ENCODE measurements at places on chromosomes 5 and 9.

GRCh38 chr9:89478821-89479668 is 18.9 kb downstream of the SEMA4D start:
- H3K4me1 ChIP-seq = peaks cover 34% of the 10 kb centered on the region
- H3K27me3 ChIP-seq = peaks cover 6% of the 10 kb centered on the region
- H3K27ac ChIP-seq = no peak overlapping the region
- peak overlapping the region; percentile 25 for H3K4me3 ChIP-seq

GRCh38 chr9:136342181-136343120 is 15.1 kb downstream of the GPSM1 start:
- H3K27ac ChIP-seq = no peak overlapping the region
- H3K4me3 ChIP-seq = peak overlapping the region; percentile 62
- DNase-seq = peak; percentile 87
- no peaks in the 10 kb centered on the region for H3K36me3 ChIP-seq
- no peaks in the 10 kb centered on the region for H3K4me1 ChIP-seq

GRCh38 chr9:119709431-119709830 is 340.2 kb upstream of the BRINP1 start:
- no peak overlapping the region for H3K4me3 ChIP-seq
- no peaks in the 10 kb centered on the region for H3K27me3 ChIP-seq
- no peak overlapping the region for H3K27ac ChIP-seq
- no peaks in the 10 kb centered on the region for H3K4me1 ChIP-seq

DNA sequence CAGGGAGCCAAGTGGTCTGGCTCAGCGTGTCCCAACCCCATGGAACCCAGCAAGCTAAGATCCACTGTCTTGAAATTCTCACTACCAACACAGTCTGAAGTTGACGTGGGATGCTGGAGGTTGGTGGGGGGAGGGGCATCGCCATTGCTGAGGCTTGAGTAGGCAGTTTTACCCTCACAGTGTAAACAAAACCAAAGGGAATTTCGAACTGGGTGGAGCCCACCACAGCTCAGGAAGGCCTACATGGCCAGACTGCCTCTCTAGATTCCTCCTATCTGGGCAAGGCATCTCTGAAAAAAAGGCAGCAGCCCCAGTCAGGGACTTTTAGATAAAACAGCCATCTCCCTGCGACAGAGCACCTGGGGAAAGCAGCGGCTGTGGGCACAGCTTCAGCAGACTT is 17.1 kb upstream of the FBXL17 start:
- DNase-seq = no peak
- no peaks in the 10 kb centered on the region for H3K36me3 ChIP-seq
- no peaks in the 10 kb centered on the region for H3K27me3 ChIP-seq
- H3K27ac ChIP-seq = no peak overlapping the region
- no peaks in the 10 kb centered on the region for H3K4me1 ChIP-seq

- peaks cover 25% of the 10 kb centered on the region for H3K36me3 ChIP-seq
- no peaks in the 10 kb centered on the region for H3K4me1 ChIP-seq
- no peaks in the 10 kb centered on the region for H3K27me3 ChIP-seq
- H3K4me3 ChIP-seq = no peak overlapping the region
These were observed 56.9 kb downstream of the GPR107 start for GRCh38 chr9:130110596-130111021.
